Fibroblast of the conjunctiva (primary cell): ENCODE measurements at places on chromosomes 1 and 21.
A peak's percentile ranks its signal among the peaks of the same experiment; 100 is the strongest.

GRCh38 chr1:209650454-209650853 is 1.8 kb downstream of the LAMB3 start:
- DNase-seq = no peak

DNA sequence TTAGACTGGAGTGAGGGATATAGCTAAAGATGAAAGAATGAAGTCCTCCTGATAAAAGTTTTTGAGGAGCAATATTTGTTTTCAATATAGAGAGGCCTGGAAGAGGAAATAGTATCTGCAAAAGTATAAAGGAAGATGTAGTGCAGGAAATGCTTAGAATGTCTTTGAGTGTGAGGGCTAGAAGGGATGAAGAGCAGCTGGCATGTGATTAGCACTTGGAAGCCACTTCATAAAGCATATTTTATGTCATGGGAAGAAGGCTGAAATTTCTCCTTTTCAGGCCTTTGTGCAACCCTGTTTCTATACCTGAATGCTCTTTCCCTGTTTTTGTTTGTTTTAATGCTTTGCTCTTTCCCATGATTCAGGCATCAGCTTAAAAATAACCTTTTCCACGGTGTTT is 323.3 kb upstream of the DEPDC1 start:
- DNase-seq = no peak

GRCh38 chr1:54850737-54851136 is 36.3 kb downstream of the DHCR24 start:
- peak; percentile 96 for DNase-seq

- DNase-seq = no peak
Observed at GRCh38 chr1:110428946-110429345, 21.5 kb upstream of the LAMTOR5 start.

GRCh38 chr1:25699500-25700143 is 83.0 kb downstream of the MAN1C1 start:
- no peak for DNase-seq

DNA sequence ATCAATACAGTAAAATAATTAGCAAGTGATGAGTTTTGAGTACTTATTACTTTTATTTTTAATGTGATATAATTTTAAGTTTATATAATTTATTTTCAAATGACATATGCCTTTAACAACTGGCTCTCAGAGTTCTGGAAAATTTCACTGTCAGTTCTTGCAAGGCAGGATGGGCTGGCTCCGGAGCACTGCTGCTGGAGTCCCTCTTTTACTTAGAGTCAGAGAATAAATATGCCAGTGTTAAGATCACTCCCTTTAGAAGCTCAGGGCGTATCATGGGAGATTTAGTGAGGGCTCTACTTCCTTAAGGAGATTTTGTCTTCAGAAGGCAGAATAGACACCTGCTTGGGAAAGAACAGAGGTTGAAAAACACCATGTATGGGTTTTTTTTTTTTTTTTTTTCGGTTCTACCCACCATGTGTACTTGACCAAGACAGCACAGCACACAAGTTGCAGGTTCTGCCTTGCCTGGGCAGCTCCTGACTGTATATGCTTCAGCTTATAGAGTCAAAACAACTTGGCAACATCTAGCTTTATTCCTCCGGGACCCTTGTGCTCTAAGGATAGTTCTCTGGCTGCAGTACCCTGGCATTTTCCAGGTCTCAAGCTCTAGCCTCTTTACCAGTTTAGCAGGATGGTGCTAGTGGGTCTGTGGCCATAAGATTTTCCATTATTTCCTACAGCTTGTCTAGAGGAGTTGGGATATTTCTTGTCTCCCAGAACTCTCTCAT is 29.7 kb upstream of the FMOD start:
- DNase-seq = no peak

DNA sequence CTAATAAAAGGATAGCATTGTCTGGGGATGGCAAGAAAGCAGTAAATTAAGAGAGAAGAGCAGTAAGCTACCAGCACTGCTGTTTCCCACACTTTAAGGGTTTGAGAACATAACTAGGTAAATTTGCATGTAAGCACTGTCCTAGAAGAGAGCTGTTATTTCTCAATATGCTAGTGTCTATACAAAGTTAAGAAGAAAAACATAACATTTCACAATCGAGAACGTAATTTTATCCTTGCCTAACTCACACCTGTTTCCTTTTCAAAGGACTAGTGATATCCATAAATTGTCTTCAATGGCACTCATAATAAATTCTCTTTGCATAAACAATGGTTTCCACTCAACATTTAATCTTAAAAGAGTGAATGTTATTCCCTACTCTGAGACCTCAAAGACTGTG is 576.0 kb downstream of the PTBP2 start:
- no peak for DNase-seq

DNA sequence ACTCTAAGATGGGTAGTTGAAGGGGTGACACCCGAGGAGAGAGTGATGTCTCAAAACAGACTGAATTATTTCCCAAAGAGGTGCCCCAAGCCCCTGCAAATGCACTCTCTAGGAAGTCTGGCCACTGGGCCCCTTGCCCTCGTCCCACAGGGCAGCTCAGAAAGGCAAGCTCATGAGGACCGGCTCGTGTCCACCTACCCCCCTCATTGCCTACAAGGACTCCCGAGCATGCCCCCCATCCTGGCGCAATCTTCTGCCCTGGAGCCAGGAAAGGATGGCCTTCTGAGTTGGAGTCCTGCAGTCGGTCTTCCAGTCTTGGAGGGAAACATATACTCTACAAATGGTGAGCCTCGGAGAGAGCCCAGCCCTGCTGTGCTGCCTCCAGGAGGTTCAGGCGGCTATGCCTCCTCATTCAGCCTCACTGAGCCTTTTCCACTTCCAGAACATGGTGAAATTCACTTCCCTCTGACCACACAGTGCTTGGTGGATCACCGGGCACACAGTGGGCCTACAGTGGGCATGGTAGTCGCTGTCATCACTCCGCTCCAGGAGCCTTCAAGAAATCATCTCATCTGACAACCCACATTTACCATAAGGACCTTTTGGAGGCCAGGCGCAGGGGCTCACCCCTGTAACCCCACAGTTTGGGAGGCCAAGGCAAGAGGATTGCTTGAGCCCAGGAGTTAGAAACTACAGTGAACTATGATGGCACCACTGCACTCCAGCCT is 5.8 kb upstream of the WNT3A start:
- no peak for DNase-seq

- DNase-seq = no peak
Observed at GRCh38 chr21:14688412-14688811, 142.3 kb upstream of the SAMSN1 start.

DNA sequence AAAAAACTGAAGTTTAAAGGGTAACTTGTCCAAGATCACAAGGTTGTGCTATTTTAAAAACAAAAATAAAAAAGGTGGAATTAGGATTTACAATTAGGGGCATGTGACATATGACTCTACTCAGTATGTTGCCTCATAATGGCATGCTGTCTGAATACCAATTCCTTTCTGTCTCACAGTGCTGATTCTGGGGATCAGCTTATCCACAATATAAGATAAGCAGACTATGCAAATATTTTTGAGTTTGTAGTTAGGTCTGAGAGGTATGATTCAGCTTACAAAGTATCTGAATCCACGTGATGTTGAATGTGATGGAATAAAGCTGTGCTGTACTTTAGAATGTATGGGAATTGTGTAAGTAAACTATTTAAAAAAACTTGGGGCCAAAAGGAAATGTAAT is 216.6 kb downstream of the HHIPL2 start:
- no peak for DNase-seq

DNA sequence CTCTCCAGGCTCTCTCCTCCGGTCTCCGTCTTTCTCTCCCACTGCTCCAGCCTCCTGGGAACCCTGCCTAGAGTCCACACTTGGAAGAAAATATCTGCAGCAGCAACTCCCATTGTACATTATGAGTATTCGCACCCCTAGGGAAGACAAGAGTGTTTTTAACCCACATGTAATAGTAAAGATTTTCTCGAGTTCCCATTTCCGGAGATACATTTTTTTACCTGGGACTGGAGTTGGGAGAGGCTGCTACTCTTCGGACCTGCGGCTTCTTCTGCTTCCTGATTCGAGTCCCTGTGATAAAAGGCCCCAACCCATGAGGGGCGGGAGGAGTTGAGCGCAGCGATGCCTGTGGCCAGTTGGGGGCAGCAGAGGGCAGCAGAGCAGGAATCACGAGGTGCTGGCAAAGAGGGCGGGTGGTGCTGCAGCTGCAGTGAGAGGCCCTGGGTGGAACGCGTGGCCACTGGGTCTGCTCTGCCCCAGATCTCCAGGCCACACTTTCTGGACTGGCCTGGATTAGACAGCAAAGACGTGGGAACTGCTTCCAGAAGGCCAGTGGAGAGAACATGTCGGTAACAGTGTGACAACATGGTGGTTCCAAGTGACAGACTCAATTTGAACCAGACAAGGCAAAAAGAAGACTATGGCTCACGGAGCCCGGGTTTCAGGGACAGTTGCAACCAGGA is 221.0 kb upstream of the CSF3R start:
- DNase-seq = peak; percentile 30

- no peak for DNase-seq
Observed at GRCh38 chr21:32484706-32485380, 72.3 kb downstream of the EVA1C start.

DNA sequence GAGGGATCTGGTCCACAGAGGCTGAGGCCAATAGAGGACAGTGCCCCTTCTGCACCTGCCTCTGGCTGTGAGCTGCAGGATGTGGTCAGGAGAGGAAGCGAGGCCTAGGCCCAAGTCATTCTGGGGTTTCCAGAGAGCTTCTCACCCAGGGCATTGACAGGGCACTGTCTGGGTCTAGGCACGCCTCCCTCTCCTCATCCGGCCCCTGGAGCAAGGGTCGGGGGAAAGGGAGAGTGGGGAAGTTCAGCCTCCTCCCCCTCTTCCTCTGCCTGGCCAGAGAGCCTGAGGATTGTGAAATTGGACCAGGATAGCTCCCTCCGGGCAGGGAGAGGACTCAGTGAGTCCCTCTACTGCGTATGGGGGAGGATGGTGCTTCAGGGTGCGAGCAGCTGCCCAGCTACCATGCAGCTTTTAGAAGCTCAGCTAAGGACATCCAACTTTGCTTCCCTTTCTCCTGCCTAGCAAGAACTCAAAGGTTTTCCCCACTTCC is 6.3 kb upstream of the INAVA start:
- no peak for DNase-seq

- DNase-seq = no peak
Observed at GRCh38 chr1:230567221-230567575, 75.1 kb upstream of the COG2 start.

DNA sequence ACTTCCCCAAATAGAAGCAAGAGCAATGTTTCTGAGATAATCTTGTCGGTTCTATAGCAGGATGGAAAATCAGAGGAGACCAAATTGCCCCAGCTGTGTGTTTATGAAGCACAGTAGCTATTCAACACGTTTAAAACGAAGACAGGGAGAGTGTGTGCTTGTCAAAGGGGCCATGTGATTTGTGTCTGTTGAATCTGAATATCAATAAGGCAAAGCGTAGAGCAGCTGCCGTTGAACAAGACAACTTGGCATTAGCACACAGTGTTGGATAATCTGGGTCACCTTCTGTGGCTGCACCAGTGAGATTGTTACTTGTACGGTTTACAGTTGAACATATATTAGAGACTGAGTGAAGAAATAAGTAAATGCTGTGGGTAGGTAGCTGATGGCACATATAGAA is 1.0 kb downstream of the CRB1 start:
- no peak for DNase-seq

DNA sequence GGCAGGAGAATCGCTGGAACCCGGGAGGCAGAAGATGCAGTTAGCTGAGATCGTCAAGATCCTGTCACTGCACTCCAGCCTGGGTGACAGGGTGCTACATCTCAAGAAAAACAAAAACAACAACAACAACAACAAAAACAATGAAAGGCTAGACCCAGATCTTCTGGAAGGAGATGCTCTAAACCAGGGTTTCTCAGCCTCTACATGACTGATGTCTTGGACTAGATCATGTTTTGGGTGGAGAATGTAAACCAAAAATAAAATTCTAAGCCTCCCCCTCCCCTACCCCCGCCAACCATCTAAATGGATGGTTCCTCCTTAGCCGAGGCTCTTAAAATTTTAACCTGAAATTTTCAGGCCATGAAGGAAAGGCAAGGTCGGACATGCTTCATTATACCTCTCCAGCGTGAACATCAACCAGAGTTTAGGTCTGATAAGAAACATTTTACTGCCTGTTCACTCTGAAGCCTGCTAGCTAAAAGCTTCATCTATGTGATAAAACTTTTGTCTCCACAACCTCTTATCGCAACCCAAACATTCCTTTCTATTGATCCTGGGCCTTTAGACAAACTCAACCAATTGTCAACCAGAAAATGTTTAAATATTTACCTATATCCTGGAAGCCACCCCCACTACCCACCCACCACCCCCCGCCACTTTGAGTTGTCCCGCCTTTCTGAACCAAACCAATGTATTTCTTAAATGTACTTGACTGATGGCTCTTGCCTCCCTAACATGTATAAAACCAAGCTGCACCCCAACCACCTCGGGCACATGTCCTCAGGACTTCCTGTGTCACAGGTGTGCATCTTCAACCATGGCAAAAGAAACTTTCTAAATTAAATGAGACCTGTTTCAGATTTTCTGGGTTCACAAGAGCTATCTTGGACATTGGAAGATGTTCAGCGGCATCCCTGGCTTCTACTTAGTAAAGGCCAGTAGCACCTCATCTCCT is 1.9 kb upstream of the CAPN2 start:
- DNase-seq = no peak

GRCh38 chr1:76098845-76099244 is 24.3 kb downstream of the ST6GALNAC3 start:
- DNase-seq = no peak

DNA sequence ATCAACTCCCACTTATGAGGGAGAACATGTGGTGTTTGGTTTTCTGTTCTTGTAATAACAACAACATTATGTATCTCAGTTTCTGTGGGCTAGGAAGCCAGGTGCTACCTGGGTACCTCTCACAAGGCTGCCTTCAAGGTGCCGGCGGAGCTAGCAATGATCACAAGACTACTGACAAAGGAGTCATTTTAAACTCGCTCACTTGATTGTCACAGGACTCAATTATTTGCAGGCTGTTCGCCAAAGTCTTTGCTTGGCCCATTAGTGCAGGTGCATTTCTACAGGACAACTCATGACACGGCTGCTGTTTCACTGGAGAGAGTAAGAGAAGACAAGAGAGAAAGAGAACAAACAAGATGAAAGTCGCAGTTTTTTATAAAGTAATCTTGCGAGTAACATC is 1237.4 kb upstream of the TMPRSS15 start:
- no peak for DNase-seq

DNA sequence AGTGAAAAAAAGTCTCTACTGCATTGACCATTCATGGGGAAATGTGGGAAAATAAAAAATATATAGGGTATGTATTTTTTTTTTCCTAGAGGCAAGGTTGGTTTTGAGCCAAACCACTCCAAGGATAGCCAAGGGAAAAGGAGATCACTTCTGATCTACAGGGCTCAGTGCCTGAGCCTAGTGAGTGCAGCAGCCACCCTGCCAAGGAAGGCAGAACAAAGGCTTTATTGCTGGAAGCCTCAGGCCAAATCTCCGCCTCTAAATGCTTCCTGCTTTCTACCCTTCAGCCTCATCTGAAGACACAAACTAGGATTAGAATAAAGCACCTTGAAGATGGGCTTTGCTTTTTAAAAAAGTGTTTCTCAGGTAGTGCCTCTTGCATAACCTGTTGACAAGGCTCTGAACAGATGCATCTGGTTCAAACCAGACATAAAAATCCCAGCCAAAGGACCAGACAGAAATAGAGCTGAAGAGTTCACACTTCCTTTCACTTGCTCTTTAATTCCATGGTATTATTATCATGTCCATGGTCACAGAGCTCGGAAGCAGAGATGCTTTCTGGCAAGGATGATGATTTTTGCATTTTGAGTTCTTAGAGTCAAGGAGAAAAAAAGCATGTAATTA is 10.5 kb downstream of the C1orf115 start:
- no peak for DNase-seq

- no peak for DNase-seq
Observed at GRCh38 chr1:97365026-97365425, 555.8 kb downstream of the DPYD start.
